Activated naive CD4-positive, alpha-beta T cell treated with anti-CD3 and anti-CD28 coated beads, Interleukin-2, amount 10 ng/mL, durations not matched to agents 5 hours and 36 hours (primary cell): ENCODE measurements at places on chromosomes 7 and 10. TPM values are rescaled to one million over a fixed set of nuclear protein-coding genes. Genes with fewer than 3 reads are reported as not detected.

The GPR15LG gene
- total RNA-seq: not detected

The BCAP29 gene
- 26.8 TPM for total RNA-seq

The COL26A1 gene
- not detected for total RNA-seq

The MSANTD7 gene
- 16.5 TPM for total RNA-seq

The MKX gene
- 0.08 TPM for total RNA-seq

The ZNF365 gene
- not detected for total RNA-seq

The CDH23 gene
- 6.2 TPM for total RNA-seq

The IL15RA gene
- 16.5 TPM for total RNA-seq

The SLC26A3 gene
- not detected for total RNA-seq

The VENTX gene
- not detected for total RNA-seq

The PDZD7 gene
- 0.81 TPM for total RNA-seq

The CHRM2 gene
- not detected for total RNA-seq

The MOGAT3 gene
- 0.18 TPM for total RNA-seq

The GJD4 gene
- total RNA-seq: not detected

The SPOCK2 gene
- 412 TPM for total RNA-seq

The CYP2C19 gene
- total RNA-seq: not detected

The SLC29A4 gene
- 0.51 TPM for total RNA-seq

The SEMA3E gene
- total RNA-seq: not detected

The SUN3 gene
- not detected for total RNA-seq

The SPDYE2B gene
- total RNA-seq: not detected

The EBLN1 gene
- total RNA-seq: not detected

The LLCFC1 gene
- total RNA-seq: not detected

The SNX10 gene
- total RNA-seq: 21.3 TPM

The WDFY4 gene
- total RNA-seq: 2.9 TPM

The CRHR2 gene
- total RNA-seq: not detected

The ALOX5 gene
- 13.4 TPM for total RNA-seq

The FKBP9 gene
- 0.78 TPM for total RNA-seq

The GPR146 gene
- 9.8 TPM for total RNA-seq

The CCAR1 gene
- 82.4 TPM for total RNA-seq

The ITGB1 gene
- total RNA-seq: 60.1 TPM

The EMX2 gene
- total RNA-seq: not detected
